Central memory CD4-positive, alpha-beta T cell (primary cell): ENCODE measurements at places on chromosomes 3 and 15.

DNA sequence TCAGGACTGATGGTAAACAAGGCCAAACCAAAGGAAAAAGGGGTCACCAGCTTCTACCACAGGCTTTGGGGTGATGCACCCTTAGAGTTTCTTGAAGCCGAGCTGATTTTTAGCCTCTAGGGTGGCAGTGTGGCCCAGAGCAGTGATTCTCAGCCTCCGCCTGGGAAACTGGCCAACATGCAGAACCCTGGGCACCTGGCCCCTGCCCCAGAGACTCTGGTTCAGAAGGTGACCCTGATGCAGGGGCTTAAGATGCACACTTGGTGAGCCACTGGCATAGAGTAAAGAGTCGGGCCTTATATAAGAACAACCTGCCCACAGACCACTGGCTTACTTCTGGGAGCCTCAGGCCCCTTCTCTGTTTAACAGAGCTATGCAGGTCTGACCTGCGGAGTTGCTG lies 44.5 kb downstream of the SYNM start:
- DNase-seq = no peak

GRCh38 chr3:146511402-146512134 lies 32.8 kb downstream of the PLSCR1 start:
- DNase-seq = no peak

DNA sequence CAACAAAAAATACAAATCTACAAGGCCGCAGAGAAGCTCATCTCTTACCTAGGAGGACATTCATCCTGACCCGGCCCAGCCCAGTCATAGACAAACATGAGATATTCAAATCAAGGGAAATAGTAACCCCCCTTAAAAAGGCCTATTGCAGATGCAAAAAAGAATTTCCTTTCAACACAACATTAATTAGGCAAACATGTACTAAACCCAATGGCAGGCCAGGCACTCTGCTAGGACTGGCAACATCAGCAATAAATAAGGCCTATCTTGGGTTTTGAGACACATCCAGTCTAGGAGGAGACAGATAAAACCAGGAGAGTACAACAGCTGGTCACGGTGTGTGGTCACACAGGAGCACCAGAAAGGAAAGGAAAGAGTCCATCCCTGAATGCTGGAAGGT lies 61.4 kb downstream of the ADCY5 start:
- no peak for DNase-seq

GRCh38 chr15:80267658-80268057 lies 15.6 kb upstream of the CTXND1 start:
- DNase-seq = no peak

DNA sequence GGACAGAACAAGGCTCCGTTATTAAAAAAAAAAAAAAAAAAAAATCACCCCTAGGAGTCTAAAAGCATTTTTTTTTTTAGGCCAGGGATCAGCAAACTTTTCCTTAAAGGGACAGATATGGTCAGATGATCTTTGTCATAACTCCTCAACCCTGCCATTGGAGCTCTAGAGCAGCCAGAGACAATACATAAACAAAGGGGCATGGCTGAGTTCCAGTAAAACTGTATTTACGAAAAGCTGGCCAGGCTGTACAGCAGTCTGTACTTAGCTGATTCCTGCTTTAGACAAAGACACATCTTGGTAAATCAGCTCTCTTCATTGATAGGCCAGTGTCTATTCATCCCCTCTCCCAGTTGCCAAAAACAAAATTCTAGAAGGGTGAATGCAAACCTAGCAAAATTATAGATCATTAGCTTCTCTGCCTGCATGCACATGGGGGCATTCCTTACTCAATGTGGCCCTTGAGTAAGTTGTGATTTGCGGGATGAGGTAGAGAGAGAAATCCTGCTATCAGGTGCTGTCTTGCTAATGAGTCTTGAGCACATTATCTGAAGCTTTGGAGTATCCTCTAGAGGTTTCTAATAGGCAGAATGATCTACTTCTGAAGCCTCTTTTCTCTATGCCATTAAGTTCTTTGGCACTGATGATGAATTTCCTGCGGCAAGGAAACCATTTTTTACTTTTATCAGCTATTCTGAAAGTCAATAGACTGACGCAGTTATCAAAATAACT lies 35.2 kb downstream of the SENP8 start:
- DNase-seq = no peak
